Activated T-helper 2 cell treated with anti-CD3 and anti-CD28 coated beads, Interferon-gamma antibody, Interleukin-2, Interleukin-4, amounts not matched to agents 10 μg/mL and 5 μg/mL and 100 μg/mL, durations not matched to agents 14 hours and 24 hours and 36 hours (primary cell): ENCODE measurements at places on chromosomes 12 and 14.

DNA sequence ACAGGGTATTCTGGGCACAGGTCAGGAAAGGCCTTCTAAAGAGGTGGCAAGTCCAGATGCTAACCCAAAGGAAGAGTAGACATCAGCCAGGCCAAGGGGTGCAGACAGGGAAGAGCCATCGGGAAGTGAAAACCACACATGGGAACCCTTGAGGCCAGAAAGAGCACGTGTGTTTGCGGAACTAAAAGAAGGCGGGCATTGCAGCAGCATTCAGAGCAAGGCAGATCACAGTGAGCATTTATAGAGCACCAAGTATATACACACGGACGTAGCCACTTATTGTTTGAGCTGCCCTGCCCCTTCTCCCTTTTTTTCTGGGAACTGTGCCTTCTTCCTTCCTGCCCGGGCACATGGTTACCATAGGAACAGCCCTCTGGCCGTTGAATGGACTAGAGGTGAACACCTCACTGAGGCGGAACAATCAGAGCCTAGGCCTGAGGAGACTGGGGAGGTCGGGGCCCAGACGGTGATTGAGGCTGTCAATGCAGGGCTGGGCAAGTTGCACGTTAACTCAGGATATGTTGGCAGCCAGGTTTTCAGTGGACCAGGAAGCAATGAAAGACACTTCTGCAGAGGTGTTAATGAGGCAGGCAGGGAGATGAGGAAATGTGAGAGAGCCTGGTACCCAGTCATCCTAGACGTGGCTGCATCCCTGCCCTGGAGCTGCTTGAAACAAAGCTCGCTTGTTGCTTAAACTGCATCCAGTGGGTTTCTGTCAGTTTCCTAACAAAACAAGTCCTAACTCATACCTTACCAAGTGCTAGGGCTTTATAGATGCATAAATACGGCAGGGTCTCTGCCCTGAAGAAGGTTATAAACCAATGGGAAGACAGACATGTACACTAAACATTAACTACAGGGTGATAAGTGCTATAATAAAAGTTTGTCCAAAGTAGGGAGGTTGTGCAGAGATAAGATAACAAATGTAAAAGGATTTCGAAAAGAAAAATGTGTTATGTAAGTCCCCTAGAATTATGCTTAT lies 34.2 kb downstream of the MOAP1 start:
- no peak for DNase-seq

GRCh38 chr14:76780058-76780345 lies 18.7 kb downstream of the VASH1 start:
- DNase-seq = no peak

DNA sequence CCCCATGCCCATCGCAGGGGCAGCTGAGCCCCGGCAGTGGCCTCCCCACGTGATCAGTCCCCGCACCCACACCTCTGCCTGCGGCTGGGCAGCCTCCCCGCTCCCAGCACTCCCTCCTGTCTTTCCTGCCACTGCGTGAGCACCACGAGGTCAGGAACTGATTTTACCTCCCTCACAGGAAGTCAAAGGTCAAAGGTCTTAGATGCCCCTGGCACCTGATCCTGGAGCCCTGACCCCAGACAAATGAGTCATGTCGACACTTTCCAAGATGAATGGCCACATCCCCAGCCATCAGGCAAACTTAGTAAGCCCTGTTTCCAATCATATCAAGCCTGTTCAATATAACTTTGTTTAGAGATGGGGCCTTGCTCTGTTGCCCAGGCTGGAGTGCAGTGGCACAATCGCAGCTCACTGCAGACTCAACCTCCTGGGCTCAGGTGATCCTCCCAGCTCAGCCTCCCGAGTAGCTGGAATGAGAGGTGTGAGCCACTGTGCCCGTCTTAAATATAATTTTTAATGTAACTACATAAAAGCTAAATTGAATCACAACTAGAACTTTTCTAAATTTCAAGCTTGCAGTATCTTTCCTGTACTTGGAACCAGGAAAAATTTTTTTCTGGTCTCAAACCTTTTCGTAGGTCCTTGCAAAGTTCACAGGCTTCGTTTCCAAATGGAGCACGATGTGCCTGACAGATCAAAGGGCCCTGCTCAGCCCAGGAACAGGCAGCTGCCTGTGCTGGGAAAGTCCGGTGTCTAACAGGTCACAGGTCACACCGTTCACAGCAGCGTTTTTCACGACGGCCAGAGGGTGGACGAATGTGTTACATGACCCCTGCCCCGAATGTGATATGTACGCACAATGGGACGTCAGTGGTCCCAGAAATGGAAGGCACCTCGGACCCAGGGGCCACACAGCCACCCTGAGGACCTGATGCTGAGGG lies 1.9 kb downstream of the LRCOL1 start:
- DNase-seq = no peak

DNA sequence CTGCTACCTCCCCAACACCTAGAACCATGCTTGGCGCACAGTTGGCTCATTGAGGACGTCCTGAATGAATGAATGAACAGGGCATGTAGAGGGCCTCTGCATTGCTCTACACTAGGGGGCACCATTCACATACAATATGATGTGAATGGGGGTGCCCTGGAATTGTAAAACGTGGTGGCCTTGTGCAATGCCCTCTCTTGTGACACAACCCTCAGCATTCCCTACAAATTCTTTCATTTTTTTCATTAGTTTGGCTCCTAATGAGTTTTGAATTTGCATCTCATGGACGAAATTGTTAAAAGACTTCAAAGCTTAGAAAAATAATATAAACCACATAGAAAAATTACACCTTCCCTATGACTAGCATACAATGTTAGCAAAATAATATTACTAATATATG lies 2.3 kb upstream of the DIO2 start:
- no peak for DNase-seq

DNA sequence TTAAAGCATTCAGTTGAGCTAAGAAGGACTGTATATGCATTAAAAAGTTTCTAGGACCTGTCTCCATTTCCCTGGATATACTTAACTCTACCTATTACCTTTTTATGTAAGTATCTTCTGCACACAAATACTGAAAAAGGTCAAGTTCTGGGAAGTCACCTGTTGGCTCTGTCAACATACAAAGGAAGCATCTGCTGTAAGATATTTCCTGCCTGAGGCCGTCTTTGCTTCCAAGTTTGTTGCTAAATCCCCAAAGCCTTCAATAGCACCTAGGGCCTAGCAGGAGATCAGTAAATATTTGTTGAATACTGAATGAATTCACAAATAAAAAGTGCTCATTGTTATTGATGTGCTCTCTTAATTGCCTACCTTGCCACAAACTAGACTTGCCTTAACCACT lies 188.4 kb downstream of the DUSP6 start:
- no peak for DNase-seq

- no peak for DNase-seq
These were observed 236.3 kb downstream of the SLC25A21 start for GRCh38 chr14:36935976-36936678.

GRCh38 chr14:96235426-96235825 lies 20.6 kb upstream of the BDKRB1 start:
- DNase-seq = no peak

GRCh38 chr12:105057174-105057573 lies 27.1 kb downstream of the ALDH1L2 start:
- DNase-seq = no peak

DNA sequence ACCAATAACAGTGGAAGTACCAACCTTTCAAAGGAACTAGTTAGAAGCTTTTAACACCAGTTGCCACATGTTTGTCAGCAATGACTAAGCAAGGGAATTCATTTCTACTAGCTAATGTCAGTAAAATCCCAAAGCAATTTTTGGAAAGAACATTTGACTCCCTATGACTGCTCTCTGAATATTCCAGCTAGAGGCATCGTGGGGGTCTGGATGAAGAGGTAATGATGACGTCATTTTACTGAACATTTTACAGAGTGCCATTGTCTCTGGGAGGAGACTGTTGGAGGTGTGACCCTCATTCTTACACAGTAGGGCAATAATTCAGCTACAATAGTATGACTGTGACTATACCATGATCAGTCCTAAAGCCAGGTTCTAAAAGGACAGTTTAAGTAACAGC lies 204.8 kb downstream of the ITPR2 start:
- no peak for DNase-seq

DNA sequence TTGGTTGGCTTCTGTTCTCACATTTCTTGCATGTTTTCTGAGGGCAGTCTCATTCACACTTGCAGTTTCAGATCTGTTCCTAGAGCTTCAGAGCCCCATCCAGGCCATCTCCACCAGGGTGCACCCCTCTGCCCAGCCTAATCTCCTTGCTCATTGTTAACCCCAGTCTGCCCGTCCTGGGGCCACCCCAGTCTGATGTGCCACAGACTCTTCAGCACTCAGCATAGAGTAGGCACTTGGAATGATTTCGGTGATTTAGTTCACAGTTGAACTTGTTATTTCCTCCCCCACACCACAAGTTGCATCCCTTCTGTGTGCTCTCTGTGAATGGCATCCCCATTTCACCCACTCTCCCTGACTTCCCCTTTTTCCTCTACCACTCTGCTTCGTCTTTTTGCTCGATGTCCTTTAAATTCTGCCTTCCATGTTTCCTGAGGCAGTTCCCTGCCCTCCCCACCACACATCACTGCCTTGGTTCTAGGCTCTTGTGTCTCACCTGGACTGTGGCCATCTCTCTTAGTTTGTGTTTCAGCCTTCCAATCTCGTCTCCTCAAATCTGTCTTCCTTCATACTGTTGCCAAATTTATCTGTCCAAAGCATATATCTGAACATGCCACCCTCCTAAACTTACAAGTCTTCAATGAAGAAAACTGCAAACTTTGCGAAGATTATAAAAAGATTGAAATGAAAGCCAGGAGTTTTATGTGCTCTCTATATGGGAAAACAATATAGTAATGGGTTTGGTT lies 41.5 kb downstream of the ANO6 start:
- DNase-seq = no peak

DNA sequence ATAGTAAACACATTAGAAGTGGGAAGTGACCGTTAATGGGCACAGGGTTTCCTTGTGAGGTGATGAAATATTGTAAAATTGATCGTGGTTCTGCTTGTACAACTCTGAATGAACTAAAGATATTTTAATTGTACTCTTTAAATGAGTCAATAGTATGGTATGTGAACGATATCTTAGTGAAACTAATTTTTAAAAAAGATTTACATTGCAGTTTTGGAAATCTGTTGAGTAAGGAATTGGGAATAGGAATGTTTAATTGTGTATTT lies 1.7 kb downstream of the ZNF410 start:
- no peak for DNase-seq

DNA sequence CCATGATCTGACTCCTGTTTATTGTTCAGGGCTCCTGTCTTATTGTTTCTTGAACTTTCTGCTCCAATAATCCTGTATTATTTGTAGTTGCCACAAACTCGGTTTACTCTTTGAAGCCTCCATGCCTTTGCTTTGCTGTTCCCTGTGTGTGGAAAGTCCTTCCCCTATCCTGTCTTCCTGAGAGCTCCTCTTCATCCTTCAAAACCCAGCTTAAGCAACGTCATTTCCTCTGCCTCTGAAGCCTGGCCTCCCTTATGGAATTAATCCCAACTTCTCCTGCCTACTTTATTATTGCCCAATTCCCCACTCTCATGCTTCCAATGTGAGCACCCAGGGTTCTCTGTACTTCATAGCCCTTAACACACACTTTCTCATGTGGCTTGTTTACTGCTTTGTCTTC lies 766.2 kb downstream of the MED13L start:
- DNase-seq = no peak

- DNase-seq = no peak
These were observed 11.1 kb upstream of the GPR132 start for GRCh38 chr14:105076296-105076804.

DNA sequence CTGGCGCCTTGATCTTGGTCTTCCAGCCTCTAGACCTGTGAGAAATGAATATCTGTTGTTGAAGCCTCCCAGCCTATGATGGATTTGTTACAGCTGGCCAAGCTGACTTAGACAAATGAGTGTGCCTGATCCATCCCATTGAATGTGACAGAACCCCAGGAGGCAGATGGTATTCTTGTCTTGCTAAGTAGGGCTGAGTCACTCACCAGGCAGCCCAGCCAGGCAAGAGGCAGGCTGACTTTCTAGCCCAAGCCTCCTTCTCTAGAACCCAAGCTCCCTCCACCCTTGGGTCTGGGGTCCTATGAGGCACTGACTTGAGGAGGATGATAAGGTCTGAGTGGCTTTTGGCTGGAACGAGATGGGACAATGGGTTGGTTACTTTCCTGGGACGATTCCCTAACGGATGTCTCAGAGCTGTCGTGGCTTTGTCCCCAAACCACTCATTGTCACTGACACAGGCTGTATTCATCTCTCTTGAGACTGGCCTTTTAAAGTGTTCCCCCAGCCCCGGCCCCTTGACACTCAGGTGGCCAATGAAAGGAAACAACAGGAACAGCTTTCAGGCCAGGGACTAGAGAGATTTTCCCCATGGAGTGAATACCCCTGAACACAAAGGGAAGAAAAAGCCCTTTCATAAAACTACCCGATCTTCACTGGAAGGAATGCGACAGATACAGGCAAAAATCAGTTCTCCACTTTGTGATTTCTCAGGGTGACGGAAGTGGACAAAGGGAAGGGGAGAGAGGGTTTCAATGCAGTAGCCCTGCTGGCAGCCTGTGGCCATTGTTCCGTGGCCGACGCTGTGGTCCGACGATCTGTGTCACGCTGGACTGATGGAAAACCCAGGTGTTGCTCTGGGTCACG lies 264.2 kb downstream of the AACS start:
- no peak for DNase-seq

DNA sequence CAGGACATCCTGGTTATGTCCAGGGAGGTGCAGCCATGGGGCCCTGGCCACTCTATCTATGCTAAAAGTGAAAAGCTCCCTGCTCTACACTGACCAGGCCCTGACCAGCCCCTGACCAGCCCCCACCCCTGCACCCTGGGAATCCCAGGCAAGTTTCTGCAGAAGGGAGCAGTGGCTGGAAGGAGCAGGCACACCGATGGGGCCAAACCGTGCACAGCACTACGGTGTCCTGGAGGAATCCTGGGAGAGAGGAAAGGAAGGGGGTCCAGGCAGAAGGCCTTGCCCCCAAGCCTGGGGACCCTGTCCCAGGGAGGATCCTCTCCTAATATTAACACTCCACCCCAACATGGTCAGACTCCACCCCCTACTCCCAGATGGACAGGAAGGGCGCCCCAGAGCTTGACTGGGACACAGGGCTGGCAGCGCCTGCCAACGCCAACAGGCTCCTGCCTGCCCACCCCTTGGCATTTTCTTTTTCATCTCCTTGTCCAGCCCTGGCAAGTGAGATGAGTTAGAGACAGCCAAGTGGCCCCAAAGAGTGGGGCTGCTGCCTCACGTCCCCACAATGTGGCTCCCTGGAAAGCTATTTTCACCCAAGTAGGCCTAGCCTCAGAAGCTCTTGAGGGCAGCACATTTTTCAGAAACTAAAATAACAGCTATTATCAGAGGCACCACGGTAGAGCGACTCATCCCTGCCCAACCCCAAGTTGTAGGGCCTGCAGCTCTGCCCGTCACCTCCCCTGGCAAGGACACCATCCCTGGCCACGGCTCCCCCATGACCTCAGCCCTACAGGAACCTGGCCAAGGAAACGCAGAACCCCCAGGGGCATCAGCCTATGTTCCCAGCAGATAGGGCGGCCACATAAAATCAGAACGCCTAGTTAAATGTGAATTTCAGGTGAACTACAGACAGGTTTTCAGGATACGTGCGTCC lies 82.6 kb downstream of the SCARB1 start:
- no peak for DNase-seq
